ENCODE measurements at places on chromosomes 4 and X.

GRCh38 chrX:106726485-106727437, at the start of gene RNF128:
RNF128 (plus strand) TSS chrX:106726701; CDS start chrX:106726914, 213 bp downstream.
- no peak for DNase-seq

DNA sequence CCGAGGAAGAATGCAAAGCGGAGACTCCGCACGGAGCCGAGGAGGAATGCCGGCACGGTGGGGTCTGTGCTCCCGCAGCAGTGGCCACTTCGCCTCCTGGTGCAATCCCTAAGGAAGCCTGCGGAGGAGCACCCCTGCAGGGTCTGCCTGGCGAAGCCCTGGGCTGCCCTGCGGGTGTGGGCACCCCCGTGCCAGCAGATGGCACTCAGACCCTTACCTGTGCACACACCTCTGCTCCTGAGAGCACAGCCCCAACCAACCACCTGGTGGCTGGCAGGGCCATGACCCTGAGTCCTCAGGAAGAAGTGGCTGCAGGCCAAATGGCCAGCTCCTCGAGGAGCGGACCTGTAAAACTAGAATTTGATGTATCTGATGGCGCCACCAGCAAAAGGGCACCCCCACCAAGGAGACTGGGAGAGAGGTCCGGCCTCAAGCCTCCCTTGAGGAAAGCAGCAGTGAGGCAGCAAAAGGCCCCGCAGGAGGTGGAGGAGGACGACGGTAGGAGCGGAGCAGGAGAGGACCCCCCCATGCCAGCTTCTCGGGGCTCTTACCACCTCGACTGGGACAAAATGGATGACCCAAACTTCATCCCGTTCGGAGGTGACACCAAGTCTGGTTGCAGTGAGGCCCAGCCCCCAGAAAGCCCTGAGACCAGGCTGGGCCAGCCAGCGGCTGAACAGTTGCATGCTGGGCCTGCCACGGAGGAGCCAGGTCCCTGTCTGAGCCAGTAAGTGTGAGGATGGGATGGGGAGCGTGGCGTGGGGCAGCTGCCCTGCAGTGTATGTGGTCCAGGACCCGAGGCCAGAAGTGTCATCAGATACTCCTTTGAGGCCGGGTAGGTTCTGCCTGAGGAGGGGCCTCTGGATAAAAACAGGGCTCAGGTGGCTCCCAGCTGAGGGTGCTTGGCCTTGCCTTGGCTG, 7.0 kb downstream of the TACC3 start:
- no peak for DNase-seq

DNA sequence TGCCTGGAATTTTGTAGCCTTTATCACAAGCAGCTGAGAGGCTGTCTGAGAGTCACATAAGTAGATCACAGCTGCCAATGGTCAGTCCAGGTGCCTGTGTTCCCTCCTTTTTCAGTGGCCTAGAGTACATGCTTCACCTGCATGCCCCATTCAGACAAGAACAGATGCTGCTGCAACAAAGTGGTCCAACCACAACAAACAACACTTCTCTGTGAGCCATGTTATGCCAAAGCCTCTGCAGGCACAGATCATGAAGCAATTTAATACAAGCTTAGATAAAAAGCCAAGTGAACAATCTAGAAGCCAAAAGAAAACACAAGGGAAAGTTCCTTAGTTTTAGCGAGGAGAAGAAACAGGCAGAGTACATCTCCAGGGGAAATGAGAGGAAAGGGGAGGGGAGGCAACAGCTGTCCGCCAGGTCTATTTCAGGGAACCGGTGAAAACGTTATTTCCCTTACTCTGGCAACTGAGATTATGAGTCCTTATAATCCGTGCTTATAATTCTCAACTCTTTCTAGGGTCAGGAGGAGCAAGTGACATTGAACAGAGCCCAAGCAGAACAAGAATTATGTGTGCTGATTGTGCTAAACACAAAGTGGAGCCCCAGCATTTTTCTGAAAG, 92.6 kb downstream of the TSPAN5 start:
- no peak for DNase-seq

- no peak for DNase-seq
Measured at GRCh38 chr4:101009471-101009870, 337.9 kb downstream of the PPP3CA start.

- no peak for DNase-seq
Measured at GRCh38 chr4:168712316-168712890, 215.6 kb downstream of the PALLD start.

GRCh38 chr4:23458054-23458453, 431.8 kb downstream of the PPARGC1A start:
- no peak for DNase-seq

GRCh38 chr4:173505924-173506518, 24.0 kb downstream of the HAND2 start:
- no peak for DNase-seq

GRCh38 chrX:13153796-13154195, 109.4 kb upstream of the FAM9C start:
- DNase-seq, result no peak

DNA sequence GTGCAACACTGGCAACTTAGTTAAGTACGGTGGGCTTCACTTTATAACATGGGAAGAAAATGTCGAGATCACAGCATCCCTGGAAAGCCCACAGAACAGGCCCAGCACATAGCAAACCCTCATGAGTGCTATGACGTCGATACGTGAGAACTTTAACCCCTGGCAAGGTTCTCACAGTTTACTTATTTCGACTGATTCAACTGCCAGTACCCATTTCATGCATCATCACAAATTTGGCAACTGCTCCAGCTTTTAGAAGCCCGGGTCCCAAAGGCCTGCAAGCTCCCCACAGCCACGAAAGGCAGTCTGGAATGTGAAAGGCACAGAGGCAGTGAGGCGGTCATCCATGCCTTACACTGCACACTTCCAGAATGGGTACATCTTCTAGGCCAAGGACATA, 41.2 kb downstream of the RELL1 start:
- no peak for DNase-seq

- no peak for DNase-seq
Measured at GRCh38 chr4:140719686-140720085, 36.5 kb downstream of the TBC1D9 start.

- DNase-seq, result no peak
Measured at GRCh38 chr4:114296126-114296525, 302.5 kb upstream of the UGT8 start.

- no peak for DNase-seq
Measured at GRCh38 chrX:41858161-41858775, 65.1 kb downstream of the CASK start.

DNA sequence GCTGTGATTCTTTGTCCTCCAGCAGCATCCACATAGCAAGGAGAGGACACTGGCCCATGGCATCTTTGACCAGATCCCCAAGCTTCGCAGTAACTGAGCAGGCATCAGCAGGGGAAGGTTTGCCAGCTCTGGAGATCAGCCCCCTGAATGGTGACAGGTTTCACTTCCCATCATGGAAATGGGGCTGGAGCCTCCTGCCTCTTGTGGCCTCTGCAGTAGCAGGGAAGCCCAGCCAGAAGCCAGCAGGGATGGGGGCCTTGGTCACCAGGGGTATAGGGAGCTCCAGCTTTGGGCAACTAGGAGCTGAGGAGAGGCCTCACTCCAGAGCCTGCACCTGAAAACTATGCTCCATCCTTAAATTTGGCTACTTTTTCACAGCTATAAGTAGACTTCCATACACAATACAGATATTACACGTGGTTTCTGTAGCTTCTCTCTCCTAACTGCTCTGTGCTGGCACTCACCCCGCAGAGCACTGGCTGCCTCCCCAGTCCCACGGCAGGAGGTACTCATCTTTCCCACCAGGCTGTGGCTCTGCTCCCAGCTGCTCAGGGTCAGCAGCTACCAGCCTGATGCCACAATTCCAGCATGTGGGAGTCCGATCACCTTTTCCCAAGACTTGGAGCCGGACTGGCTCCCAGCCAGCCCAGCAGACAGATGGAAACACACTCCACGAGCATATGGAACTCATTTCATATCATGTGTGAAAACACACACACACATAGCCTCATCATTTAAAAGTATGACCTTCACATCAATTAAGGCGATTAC, 2.8 kb downstream of the TMEM271 start:
- DNase-seq, result no peak

GRCh38 chrX:40996886-40997530, 88.2 kb upstream of the USP9X start:
- no peak for DNase-seq

GRCh38 chr4:51960486-51960885, 59.7 kb downstream of the LRRC66 start:
- DNase-seq, result no peak

DNA sequence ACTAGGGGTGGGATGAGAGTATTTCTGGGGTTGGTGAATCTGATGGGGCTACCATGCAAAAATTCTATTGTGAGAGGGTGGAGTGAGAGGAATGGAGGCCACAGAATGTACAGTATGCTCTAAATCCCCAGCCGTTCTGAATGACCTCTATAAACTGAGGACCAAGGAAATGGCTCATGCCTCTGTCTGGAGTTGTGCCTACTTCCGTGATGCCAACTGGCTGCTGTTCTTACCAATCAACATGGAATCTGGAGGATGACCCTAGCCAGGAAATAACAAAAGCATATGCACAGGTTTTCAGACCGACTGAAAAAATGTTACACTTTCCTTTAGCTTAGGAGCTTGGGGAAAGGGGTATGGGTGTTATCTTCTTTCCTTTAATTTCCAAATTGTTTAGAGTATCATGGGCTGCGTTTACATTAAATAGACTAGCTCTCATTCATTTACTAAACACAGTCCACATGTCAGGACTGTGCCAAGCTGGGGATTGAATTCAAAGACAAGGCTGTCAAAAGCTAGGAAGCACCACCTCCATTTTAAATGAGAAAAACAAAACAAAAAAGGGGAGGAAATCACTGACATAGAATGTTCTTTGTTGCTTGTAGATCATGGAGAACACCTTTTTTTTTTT, 20.2 kb upstream of the CCKAR start:
- no peak for DNase-seq

- peak; percentile 36 for DNase-seq
Measured at GRCh38 chr4:148056879-148057278, 325.0 kb downstream of the ARHGAP10 start.

DNA sequence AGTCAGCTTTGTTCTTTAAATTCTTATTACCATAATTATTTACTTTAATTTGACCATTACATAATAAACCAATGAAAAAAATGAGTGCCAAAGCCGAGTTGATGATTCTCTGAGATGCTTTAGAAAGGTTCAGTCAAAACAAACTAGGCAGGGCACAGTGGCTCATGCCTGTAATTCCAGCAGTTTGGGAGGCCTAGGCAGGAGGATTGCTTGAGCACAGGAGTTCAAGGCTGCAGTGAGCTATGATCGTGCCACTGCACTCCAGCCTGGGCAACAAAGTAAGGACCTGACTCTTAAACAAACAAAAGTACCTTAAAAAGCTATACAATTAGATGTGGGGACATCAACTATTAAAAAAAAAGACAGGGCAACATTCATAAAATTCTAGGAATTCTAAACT, 75.0 kb downstream of the AFAP1 start:
- DNase-seq, result no peak

DNA sequence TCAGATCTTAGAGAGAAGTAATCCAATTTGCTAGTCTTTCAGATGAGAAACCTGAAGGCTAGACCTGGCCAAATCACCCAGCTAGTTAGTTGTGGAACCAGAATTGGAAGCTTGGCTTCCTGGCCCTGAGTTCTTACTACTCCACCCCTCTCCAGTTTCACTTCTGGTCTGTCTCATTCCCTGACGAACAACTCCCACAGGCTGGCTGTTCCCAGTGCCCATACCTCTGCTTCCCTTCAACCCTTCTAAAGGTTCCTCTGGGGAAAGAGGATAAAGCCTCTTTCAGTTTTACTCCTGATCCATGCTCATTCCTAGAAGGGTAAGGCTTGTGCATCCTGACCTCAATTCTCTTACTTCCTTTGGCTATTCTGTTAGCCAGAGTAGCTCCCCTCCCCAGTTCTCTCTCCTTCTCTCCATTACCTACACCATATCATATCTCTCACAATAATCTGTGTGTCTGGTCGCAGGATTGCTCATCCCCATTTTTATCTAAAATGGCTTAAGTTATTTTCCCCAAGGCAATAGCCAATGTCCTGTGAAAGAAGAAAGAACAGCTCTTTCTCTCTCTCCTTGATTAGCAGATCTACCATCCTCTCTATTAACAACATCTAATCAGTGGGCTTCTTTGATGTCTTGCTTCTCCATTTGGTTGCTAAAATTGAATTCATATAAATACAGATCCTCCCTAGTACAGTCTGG, 155.0 kb upstream of the MAOA start:
- no peak for DNase-seq
